PC-3 (cell line): ENCODE measurements at places on chromosomes 12 and 14. TPM values are rescaled to one million over a fixed set of nuclear protein-coding genes. Genes with fewer than 3 reads are reported as not detected.

DNA sequence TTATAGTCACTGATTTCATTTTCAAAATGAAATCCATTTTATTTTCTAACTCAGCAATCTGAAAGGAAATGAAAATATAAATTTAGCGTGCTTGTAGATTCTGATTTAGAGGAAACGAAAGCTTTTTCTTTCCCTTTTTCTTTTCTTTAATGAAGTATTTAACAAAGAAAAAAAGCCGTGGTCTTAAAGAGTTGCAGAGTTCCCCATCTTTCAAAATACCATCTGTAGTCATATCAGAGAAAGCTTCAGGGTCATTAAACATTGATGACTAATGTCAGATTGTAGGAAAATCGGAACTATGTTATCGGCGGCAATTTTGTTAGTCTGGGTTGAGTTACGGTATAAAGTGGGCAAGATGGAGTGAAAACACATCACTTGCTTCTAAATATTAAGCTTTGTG is 32.3 kb downstream of the DRAM1 start:
- no peak for DNase-seq

GRCh38 chr12:57487055-57487596 is 742 bp upstream of the MARS1 start:
- no peak for DNase-seq

DNA sequence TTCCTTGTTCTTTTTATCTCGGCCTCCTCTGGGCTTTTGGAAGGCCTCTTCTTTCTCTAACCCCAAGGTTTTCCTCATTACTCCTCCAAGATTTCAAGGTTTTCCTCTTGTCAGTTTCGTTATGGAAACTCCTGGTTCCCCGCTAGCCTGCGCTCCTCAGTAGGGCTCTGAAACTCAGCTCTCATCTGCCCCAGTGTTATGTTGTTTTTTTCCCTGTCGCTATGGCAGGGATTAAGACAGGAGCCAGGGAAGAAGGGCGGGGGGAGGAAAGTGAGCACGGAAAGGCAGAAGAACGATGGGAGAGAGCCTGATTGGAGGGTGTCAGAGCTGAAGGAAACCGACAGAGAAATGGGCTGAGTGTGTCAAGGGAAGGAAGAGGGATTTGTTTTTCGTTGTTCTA is 26.5 kb upstream of the JDP2 start:
- DNase-seq: no peak

- DNase-seq: no peak
These were observed 108.5 kb downstream of the ANO6 start for GRCh38 chr12:45324391-45324790.

GRCh38 chr14:69226178-69226577 is 33.8 kb upstream of the GALNT16 start:
- no peak for DNase-seq

The PIWIL1 gene
- not detected in 2 replicates for total RNA-seq

The ABCC9 gene
- total RNA-seq: 0.23 and 0.33 TPM in 2 replicates

- DNase-seq: peak; percentile 88
These were observed at the start of gene LRIG3 for GRCh38 chr12:58920102-58920960. TSS of gene LRIG3 (minus strand) at chr12:58920504. CDS start at chr12:58920235, 269 bp downstream.

GRCh38 chr14:24943024-24943423 is 106.9 kb downstream of the STXBP6 start:
- no peak for DNase-seq

- no peak for DNase-seq
These were observed 8.7 kb downstream of the WNT1 start for GRCh38 chr12:48986720-48987291.

GRCh38 chr14:25026476-25027137 is 23.3 kb downstream of the STXBP6 start:
- DNase-seq: no peak

- DNase-seq: peak; percentile 21
These were observed 161.6 kb downstream of the PLCZ1 start for GRCh38 chr12:18576104-18576626.

The NFATC4 gene
- total RNA-seq: 11.5 and 15.1 TPM in 2 replicates

- DNase-seq: no peak
These were observed 525.1 kb upstream of the FBXO33 start for GRCh38 chr14:39957290-39957689.

DNA sequence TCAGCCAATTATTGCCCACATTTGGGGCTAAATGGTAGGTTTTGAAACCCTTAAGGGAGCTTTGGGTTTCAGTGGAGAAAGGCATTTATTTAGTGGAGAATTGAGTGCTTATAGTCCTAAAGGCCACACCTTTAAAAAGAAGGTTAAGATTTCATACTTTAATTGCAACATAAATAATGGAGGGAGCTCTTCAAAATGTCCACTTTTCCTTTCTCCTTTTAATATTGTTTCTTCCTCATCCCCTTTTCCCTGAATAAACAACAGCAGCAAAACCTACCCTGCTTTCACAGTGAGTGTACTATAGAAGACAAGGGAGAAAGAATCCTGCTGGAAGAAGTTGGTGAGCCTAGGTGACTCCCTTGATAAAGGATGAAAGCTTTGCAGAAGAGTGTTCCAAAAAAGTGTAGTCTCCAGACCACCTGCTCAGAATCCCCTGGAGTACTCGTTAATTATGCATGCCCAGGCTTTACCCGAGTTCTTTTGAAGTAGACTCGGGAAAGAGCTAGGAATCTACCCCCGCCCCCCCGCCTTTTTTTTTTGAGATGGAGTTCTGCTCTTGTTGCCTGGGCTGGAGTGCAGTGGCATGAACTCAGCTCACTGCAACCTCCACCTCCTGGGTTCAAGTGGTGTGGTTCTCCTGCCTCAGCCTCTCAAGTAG is 11.5 kb upstream of the EID3 start:
- peak; percentile 2 for DNase-seq

DNA sequence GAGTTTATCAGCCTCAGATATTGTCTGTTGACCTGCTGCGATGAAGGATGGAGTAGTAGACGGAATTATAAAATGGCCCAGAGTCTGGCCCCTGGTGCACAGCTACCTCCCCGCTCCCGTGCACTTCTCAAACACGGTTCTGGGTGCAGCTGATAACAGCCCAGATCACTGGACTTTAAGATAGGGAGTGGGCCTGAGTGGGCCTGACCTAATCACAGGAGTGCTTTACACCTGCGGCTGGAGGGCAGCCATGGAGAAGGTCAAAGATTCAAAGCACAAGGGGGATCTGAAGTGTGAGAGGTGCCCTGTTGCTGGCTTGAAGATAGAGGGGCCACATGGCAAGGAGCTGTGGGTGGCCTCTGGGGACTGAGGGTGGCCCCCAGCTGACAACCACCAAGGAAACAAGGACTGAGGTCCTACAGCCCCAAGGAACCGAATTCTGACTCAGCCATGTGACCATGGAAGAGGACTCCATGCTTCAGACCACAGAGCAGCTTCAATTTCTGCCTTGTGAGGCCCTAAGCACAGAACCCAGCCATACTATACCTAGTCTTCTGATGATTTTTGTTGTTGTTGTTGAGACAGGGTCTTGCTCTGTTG is 113.4 kb downstream of the ZNF664 start:
- no peak for DNase-seq

The IFNG-AS1 gene
- not detected in 2 replicates for total RNA-seq

DNA sequence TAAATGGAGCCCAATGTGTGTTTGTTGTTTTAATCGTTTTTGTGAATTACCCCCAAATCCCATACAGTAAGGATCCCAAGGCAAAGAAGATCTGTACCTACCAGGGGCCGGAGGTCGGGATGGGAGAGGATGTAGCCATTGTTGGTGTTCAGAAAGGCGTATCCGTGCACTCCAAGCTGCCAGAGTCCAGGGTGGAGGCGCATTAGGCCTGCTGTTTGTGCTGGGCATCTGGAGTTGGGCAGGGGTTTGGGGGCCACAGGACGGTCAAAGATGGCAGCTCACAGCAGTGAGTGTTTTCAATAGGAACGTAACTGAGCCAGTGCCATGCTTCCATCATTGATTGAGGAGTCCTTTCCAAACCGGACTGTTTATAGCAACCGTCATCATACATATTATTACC is 40.2 kb downstream of the CACNA2D4 start:
- no peak for DNase-seq
